ENCODE measurements at places on chromosomes 2 and 18.
A peak's percentile ranks its signal among the peaks of the same experiment; 100 is the strongest.

DNA sequence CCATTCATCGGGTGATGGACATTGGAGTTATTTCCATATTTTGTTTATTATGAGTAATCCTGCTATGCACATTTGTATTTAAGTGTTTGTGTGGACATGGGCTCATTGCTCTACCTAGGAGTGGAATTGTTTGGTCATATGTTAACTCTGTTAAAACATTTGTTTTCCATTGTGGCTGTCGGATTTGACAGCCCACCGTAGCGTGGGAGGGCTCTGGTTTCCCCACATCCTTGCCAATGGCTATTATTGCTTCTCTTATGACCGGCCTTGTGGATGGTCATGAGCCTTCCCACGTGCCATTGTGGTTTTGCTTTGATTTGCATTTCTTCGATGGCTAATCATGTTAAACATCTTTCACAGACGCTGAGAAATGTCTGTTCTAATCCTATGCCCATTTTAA lies 92.0 kb downstream of the ZNF236 start:
- DNase-seq = no peak

DNA sequence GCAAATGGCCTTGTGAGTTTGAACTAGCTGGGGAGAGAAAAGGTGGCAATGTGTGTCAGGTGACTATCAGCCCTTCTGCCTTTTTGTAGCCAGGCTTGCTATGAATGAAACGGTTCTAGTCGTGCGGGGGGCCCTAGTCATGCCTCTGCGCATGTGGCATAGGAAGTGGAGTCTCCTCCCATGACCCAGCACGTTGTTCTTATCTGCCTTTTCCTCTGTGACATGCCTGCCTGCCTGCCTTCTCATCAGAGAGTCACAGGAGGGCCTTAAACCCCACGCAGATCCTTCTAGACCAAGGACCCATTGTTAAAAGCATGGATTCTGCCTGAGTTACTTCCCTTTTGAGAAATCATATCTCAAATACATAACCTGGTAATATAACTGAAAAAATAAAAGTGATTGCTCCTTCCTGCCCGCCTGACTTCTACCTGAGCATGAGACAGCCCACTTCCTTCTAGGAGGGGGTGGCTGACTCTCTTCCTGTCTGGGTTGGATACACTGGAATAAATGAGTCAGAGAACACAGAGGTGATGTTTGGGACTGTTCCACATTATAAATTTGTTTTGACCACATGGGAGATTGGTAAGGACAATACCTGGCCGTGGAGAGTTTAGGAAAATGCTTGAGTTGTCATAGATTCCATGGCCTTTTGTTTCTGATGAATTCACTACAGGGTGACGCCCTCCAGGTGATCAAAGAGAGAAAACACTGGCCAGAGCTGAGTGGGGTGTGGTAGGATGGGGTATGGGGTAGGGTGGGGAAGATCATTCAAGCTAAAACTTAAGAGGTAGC lies 49.8 kb downstream of the FBLN7 start:
- DNase-seq = peak; percentile 78

- DNase-seq = no peak
These were observed 610.0 kb downstream of the KCNJ3 start for GRCh38 chr2:155308367-155309009.

GRCh38 chr2:120667981-120668380 lies 67.7 kb upstream of the GLI2 start:
- DNase-seq = no peak

- DNase-seq = no peak
These were observed 269.7 kb upstream of the APCDD1 start for GRCh38 chr18:10184776-10185175.

DNA sequence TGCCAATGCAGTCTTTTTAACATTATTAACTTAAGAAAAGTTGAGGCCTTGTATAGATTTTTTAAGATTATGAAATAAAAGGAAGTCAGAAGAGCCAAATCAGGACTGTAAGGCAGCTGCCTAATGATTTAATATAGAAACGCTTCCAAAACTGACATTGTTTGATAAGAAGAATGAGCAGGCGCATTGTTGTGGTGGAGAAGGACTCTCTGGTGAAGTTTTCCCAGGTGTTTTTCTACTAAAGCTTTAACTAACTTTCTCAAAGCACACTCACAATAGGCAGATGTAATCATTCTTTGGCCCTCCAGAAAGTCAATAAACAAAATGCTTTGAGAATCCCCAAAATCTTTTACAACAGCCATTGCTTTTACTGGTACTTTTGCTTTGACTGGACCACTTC lies 288.6 kb upstream of the FIGN start:
- no peak for DNase-seq

GRCh38 chr2:55986700-55987440 lies 63.3 kb upstream of the EFEMP1 start:
- DNase-seq = no peak

DNA sequence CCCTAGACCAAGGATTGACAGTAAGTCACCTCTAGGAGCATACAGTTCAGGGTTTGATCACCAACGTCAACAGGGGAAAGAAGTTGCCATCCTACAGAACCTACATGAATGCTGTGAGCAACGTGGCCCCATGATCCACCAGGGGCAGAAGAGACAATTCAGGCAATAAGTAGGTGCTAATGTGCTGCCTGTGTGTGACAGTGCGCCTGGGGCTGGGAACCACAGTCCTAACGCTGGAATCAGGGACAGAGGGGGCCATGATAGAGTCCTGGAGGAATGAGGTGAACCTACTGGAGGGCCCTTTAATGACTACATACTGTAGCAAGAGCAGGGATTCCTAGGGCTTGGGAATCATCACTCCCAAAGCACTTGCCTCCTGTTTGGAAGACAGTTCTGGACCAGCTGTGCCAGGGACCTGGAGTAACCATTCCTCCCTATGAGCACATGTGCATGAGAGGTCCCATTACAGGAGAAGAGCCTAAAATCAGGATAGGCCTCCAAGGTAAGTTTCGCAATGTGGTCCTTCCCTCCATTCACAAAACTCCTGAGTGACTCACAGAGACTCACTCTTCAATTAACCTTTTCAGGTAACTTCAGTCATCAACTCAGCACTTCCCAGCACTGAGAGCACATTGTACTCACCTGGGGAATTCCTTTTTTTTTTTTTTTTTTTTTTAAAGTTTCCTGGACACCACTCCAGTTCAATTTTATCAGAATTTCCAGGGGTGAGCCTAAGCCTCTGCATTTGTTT lies 214.0 kb downstream of the TMEM163 start:
- DNase-seq = no peak

DNA sequence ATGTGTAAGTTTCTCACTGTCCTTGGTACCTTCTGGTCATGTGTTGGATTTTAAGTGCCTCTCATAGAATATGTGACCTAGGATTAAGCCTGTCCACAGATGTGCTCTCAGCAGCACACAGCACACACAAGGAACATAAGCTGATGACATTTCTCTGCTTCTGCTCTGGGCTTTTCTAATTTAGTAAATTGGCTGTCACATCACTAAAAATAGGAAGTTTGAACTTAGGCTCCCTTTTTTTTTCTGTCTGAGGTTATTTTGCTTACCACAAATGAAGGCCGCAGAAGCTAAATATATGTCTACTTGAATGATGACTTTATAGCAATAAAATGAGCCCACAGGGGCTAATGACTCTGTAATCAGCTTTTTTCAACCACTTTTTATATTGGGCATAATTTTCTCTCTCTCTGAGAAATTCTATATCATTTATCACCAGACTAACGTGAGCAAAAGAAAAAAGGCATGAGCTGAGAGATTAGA lies 150.2 kb upstream of the KLHL14 start:
- DNase-seq = no peak

- DNase-seq = no peak
These were observed 57.0 kb upstream of the CYRIA start for GRCh38 chr2:16722677-16723076.

DNA sequence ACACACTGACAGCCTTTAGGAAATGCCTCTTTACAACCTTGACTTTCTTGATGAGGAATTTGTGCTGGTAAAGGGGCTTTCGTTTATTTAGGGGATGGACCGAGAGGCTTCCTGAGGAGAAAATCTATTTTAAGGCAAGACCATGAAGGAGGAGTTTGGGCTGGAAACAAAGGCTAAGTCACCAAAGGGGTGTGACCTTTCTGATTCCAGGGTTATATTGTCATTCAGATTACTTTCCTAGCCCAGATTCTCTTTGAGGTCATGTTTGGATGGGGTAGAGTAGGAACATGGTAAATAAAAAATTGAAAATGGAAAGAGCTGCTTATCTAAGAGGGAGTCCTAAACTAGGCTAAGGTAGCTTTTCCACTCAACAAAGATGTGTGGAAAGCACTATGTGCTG lies 77.1 kb upstream of the UGP2 start:
- no peak for DNase-seq

GRCh38 chr2:124683536-124684428 lies 658.7 kb downstream of the CNTNAP5 start:
- no peak for DNase-seq

- DNase-seq = peak; percentile 19
These were observed 12.0 kb downstream of the ATP6V1B1 start for GRCh38 chr2:70947556-70948184.

DNA sequence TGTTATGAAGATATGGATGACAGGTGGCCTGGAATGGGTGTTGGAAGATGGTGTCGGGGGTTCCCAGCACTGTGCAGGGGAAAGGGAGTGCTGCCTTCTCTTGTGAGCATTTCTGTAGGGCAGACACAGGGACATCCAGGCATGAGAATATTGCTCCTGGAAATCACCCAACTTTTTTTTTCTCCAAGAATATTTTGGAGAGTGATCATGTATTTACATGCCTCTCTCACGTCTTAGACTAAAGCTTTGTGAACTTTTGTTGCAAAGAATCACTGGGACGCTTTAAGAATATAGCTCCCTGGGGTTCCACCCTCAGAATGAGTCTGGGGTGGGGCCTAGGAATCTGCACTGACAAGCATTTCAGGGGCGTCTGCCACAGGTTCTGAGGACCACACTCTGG lies 68.7 kb downstream of the VWA3B start:
- DNase-seq = no peak

- DNase-seq = no peak
These were observed 238.3 kb downstream of the EN1 start for GRCh38 chr2:118609138-118609537.

GRCh38 chr2:71482055-71482454 lies 28.7 kb downstream of the DYSF start:
- DNase-seq = no peak

- no peak for DNase-seq
These were observed 185.3 kb downstream of the CYP26B1 start for GRCh38 chr2:71962350-71962749.

DNA sequence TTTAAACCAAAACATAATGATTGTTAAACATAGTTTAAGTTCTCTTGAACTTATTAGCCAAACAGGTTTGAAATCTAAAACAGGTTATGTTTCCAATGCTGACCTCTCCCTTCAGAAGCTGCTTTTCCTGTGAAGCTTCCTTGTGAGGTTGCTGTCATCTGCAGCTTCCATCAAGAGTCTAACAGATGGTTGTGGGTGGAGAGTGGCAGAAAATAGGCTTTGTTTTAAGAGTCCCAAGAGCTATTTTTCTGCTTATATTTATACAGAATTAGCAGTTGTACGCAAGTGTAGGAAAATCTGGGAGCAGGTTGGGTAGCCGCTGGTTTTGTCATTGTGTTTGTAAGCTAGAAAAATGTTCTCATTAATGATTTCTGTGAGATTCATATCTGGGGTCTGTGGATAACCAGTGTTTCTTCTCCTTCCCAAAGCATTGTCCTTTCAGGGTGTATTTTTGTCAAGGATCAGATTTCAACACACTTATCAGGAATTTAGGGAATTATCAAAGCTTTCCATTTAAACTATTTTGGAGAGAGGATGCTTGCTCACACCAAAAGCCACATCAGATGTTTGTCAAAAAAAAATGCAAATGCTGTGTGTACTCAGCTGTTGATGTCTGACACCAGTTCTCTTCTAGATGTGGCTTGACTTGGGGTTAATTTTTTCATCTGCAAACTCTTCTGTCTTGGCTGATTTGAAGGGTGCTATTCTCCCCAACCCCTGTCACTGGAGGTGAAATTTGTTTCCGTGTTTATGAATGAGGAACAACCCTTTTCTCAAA lies 78.1 kb upstream of the KIF5C start:
- no peak for DNase-seq

GRCh38 chr18:49531678-49532153 lies 30.1 kb upstream of the LIPG start:
- DNase-seq = no peak

All from activated CD4-positive, alpha-beta T cell treated with anti-CD3 and anti-CD28 coated beads, Interleukin-2, Interleukin-4, amounts not matched to agents 100 ng/mL and 50 ng/mL, durations not matched to agents 16 hours and 8 hours (primary cell).